NCI-H446 (cell line): ENCODE measurements at places on chromosomes 7 and 10.

GRCh38 chr7:664997-665735, 61.3 kb upstream of the DNAAF5 start:
- DNase-seq, result no peak

DNA sequence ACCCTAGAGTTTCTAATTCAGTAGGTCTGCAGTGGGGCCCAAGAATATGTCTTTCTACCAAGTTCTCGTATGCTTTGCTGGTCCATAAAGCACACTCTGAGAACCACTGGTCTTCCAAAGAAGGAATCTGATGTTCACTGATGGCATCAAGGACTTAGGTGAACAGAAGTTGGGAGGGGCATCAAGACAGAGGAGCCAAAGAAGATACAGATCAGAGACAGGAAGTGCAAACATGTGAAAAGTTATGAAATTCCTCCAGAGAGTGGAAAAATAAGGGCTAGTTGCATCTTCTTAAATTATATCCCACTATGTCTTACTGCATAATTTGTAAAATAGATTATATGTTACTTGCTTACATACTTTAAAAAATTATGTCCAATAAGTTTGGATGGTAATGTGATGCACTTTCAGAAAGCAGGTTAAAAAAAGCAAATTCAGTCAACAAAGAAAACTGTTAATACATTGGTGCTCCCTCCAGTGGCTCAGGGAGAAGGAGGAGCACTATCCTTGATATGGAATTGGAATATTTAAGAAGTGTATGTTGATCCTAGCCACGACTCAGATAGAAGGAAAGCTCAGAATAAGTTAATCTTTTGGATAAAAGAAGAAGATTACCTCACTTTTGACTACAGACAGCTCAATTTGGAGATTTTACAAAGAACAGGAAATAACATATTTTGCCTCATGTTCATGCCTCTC, 35.8 kb downstream of the CREB3L2 start:
- no peak for DNase-seq

DNA sequence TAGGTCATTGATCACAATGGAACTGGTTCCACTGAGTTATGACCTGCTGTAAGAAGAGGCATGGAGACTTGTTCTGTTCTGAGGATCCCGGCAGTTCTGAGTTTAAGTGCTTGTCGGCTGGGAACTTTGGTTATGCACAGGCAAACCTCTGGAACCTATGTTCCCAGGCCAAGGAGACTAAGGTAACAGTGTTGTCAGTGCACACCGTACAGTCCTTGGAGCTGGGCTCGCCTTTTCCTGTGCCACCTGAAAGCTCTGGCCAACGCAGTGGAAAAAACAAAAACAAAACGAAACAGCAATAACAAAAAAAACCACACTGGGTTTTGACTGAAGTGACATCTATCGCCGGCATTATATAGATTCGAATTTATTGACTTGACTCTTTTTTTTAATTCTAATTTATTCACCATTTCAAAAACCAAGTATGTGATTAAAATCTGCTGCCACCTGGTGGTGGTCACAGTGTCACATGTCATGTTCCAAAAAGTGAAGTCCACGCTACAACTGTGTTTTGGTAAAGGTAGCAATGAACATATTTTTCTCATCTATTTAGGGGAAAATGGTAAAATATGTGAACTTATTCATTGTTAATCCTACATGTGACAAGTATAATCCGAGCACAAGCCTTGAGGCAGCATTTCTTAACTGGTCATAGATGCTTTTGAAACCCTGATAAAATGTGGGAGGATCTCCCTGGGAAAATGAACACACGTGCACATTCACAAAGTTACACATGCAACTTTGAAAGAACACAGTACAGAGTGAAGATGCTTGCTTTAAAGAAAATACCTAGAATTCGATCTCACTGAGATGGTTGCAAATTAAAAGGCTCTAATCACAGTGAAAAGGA, 113.8 kb upstream of the PPP2R2D start:
- DNase-seq, result no peak

DNA sequence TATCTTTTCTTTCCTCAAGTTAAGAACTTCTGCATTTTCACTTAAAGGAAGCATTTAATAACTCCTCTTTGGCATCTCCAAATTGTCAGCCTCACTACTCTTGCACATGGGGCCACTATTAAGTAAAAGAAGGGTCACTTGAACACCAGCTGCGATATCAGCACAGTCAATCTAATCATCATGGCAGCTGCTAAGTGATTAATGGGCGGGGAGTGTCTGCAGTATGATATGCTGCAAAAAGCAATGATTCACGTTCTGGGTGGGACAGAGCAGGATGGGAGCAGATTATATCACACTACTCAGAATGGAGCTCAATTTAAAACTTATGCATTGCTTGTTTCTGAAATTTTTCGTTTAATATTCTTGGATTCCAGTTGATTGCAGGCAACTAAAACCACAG, 447.4 kb upstream of the PFKP start:
- no peak for DNase-seq

DNA sequence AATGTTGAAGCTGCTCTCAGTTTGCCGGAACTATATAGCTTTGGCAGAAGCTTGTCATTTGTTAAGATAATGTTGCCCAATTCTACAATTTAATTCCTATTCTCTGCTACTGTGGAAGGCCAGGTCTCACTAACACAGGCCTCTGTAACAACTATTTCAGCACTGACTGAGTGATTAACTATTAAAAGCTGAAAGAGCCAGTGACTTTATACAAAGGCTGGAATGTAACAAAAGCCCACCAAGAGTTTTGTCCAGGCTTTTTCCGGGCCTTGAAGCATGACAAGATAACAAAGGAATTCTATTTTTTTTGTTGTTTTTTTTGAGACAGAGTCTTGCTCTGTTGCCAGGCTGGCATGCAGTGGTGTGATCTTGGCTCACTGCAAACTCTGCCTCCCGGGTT, 795.6 kb downstream of the PHTF2 start:
- DNase-seq, result no peak
